ENCODE measurements at places on chromosomes 6 and 20.
A peak's percentile ranks its signal among the peaks of the same experiment; 100 is the strongest.

GRCh38 chr20:50286609-50287008 is 96.0 kb downstream of the CEBPB start:
- DNase-seq = no peak

GRCh38 chr20:33110147-33110825 is 30.8 kb downstream of the BPIFB4 start:
- DNase-seq = no peak

GRCh38 chr20:17395729-17396128 is 135.4 kb downstream of the BFSP1 start:
- DNase-seq = no peak

DNA sequence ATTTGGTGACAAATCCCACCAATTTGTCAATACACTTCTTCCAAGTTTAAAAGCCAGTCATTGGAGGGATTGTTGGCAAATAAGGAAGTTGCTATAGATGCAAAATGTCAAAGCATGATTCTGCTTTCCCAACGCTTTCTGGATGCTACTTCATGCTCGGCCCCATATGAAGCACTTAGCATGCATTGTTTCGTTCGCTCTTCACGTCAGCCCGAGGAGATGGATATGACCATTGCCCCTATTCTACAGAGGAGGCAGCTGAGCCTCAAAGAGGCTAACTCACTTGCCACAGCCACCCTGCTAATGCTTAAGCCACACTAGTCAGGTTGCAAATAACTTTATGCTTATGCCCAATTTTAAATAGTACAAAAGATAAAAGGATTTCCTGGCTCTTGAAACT is 2.8 kb upstream of the NXT1 start:
- DNase-seq = no peak

- no peak for DNase-seq
Observed at GRCh38 chr6:22899426-22899825, 330.1 kb downstream of the HDGFL1 start.

GRCh38 chr6:130872250-130873095 is 45.3 kb downstream of the SMLR1 start:
- DNase-seq = peak; percentile 52

DNA sequence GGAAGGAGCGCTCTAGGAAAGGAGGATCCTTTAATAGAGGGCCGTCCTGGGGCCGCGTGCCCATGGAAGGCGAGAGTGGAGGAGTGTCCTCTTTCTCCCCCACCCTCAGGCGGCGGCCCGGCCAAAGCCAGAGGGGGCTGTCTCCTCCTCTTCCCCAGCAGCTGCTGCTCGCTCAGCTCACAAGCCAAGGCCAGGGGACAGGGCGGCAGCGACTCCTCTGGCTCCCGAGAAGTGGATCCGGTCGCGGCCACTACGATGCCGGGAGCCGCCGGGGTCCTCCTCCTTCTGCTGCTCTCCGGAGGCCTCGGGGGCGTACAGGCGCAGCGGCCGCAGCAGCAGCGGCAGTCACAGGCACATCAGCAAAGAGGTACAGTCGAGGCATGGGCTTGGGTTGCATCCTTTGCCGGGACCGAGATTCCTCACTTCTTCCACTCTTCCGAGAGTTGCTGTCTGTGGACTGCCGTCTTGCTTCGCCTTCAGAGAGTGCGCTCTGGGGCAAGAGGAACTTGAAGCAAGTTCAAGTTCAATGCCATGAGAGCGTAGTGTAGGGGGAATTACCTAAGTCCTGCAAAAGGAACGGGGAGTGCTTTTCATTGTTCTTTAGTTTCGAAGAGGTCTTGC is at the start of gene LAMA2:
TSS of gene LAMA2 (plus strand) at position 148 of the 621 bp plus-strand sequence. CDS start at position 256, 108 bp downstream.
- no peak for DNase-seq

GRCh38 chr6:35669451-35670045 is 19.2 kb downstream of the FKBP5 start:
- no peak for DNase-seq

GRCh38 chr20:56829788-56830385 is 200.8 kb downstream of the TFAP2C start:
- DNase-seq = no peak

DNA sequence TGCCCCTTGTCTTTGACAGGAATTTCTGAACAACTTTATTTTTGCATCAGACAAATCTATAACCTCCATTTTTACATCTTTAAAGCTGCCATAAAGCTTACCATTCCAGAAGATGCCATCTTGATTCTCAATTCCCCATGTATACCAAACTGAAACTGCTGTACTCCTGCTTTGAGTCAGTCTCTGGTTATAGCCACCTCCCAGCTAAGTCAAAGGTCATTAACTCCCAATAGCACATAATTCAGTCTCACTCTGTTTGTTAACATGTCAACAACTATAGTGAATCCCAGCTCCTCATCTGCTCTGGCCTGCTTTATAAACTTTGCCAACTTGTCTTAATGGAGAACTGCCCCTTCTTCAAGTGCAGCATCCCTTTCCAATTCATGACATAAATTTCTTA is 343.6 kb downstream of the FRK start:
- DNase-seq = no peak

GRCh38 chr6:140956571-140957369 is 1176.0 kb upstream of the GJE1 start:
- DNase-seq = no peak

DNA sequence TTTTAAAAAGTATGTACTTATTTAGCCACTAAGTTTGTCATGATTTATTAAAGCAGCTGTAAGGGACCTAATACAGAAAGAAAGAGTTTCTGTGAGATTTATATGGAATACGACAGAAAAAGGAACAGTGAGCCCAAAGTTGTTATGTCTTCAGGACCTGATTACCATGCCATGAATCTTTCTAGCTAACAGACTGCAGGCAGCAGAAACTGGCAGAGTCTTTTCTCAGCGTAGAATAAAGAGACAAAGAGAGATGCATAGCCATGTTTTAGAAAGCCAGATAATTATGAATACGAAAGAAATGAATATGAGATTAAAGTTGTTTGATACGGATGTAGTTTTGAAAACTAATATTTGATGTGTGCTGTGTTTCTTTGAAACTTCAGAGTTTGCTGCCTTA is 624.1 kb upstream of the ADGRB3 start:
- no peak for DNase-seq

- no peak for DNase-seq
Observed at GRCh38 chr20:22536956-22537756, 47.2 kb downstream of the FOXA2 start.

GRCh38 chr20:32490942-32491763 is 94.0 kb downstream of the NOL4L start:
- no peak for DNase-seq

DNA sequence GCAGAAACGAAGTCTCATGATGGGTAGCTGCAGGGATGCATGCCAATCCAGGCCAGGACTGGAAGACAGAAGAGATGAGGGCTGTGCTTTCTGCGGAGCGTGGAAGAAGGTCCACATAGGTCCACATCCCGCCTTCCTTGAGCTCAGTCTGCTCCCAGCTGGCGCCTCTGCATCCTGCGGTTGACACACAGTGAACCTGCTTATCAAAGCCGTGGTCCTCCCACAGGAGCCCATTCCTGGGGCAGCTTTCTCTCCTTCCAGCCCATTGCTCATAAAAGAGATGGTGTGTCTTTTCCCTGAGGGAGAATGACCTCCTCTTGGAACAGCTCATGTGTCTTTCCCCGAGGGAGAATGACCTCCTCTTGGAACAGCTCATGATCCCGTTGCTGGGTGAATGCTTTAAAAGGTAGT is 225.4 kb downstream of the CDH4 start:
- DNase-seq = no peak

GRCh38 chr20:43583982-43584432 is 6.7 kb upstream of the IFT52 start:
- DNase-seq = no peak

- no peak for DNase-seq
Observed at GRCh38 chr6:124119596-124119995, 315.9 kb downstream of the NKAIN2 start.

DNA sequence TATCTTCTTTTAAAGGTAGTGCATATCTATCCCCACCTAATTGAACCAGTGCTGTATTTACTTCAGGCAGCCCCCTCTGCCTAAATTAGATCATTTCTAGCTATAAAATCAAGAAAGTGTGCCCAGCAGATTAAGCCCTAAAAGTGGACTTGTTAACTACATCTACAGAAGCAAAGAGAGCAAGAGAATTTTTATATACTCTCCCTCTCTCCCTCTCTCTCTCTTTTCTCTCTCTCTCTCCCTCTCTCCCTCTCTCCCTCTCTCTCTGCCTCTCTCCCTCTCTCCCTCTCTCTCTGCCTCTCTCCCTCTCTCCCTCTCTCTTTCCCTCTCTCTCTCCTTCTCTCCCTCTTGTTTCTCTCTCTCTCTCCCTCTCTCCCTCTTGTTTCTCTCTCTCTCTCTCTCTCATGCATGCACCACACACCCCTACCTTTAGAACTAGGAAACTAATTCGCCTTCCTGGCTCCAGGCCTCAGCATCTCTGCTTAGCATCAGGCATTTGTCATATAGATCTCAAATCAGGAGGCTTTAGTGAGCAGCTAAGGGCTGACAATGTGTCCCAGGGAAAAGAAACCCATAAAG is 71.4 kb downstream of the FOXA2 start:
- DNase-seq = no peak

DNA sequence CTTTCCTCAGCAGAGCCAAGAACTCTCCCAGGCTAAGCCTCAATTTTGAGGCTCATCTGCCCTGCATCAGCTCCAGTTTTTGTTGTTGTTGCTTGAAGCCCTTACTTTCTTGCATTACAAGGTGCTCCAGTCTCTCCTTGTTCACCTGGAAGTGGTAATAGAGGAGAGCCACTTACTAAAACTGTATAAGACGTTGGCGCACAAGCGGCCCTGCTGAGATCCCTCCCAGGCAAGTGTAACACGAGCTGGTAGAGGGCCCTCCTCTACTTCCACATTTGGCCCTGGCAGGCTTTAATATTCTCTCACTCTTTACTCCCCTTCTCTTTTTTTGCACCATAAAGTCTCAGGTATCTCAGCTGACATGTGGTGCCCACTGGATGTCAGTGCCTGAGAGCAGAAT is 19.5 kb downstream of the GCM2 start:
- DNase-seq = no peak

DNA sequence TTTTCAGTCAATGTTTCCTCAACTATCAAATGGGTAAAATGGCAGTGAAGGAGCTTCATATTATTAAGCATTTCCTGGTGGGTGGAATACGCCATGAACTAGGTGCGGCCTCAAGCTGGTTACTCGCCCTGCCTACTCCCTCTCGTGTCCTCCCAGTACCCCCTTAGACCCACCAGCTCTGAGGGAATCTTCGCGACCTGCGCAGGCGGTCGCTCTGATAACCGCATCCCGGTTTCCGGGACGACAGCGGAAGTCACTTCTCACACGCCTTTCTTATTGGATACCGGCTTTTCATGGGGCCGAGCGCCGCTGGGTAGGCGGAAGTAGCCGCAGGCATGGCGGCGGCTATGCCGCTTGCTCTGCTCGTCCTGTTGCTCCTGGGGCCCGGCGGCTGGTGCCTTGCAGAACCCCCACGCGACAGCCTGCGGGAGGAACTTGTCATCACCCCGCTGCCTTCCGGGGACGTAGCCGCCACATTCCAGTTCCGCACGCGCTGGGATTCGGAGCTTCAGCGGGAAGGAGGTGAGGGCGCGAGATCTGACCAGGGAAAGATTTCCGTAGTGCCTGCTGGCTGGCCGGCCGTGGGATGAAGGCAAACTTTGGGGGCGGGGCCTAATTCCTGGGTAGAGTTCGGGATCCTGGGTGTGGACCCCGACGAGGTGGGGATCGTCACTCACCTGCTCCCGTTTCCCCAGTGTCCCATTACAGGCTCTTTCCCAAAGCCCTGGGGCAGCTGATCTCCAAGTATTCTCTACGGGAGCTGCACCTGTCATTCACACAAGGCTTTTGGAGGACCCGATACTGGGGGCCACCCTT is at the start of gene PIGT:
TSS of gene PIGT (plus strand) at position 320 of the 816 bp plus-strand sequence. CDS start at position 336, 16 bp downstream.
- peak; percentile 85 for DNase-seq

GRCh38 chr6:147429794-147430193 is 78.7 kb upstream of the SAMD5 start:
- no peak for DNase-seq

GRCh38 chr20:46894971-46895905 is 595 bp downstream of the EYA2 start:
- DNase-seq = no peak

DNA sequence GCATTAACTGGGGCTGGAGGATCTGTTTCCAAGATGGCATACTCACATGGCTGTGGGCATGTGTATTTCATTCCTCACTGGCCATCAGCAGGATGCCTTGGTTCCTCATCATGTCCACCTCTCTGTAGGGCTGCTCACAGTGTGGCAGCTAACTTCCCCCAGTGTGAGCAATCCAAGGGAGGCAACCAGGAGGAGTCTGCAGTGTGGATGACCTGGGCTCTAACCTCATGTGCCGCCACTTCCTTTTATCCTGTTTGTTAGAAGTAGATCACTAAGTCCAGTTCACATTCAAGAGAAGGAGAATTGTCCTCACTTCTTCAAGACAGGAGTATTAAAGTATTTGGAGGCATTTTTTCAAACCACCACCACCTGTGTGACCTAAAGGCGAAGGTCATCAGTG is 54.4 kb downstream of the MTHFD1L start:
- no peak for DNase-seq

DNA sequence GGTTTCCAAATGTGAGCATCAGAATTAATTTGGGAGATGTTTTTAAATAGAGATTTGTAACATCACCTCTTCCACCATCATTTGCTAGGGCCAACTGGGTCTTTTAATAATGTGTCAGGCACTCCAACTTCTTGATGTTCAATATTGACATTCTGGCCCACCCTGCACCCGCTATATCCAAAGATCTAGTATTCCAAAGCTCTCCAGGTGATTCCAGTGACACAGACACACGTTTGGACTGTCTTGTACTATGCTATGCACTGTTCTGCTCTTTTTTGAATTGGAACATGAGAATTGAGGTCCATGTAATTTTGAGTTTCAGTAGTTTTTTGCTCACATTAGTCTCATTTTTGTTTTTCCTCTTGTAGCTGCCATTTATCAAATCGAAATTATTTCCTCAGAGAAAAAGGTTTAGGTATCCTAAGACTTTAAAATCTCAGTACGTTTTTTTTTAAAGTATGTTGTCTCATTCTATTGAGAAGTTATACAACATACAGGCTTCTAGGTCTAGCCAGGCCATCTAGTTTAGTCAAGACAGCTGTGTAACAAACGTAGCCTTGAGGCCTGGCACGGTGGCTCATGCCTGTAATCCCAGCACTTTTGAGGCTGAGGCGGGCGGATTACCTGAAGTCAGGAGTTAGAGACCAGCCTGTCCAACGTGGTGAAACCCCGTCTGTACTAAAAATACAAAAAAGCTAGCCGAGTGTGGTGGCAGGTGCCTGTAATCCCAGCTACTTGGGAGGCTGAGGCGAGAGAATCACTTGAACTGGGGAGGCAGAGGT is 3.1 kb downstream of the BICRAL start:
- no peak for DNase-seq

- DNase-seq = no peak
Observed at GRCh38 chr6:23073821-23074220, 504.5 kb downstream of the HDGFL1 start.

DNA sequence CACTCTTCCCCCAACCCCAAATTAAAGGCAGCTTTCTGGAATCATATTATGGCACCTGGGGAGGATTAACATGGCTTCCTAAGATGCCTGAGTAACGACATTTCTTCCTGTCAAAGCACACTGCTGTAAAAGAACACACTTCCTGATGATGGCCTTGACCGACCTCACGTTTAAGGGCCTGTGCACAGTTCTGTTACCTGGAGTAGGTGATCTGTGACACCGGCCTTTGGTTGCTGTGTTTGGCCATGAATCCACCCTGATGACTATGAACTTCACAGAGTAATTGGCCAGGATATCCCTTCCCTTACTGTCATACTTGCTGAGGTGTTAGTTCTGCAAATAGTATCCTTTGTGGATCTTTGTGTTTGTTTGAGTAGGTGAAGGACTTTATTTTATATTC is 45.8 kb downstream of the PLCB4 start:
- DNase-seq = no peak

- DNase-seq = no peak
Observed at GRCh38 chr20:53819973-53820451, 226.4 kb upstream of the ZNF217 start.
